ENCODE measurements at places on chromosomes 12 and 14.

GRCh38 chr12:57085999-57086492 lies 2.9 kb upstream of the NAB2 start:
- DNase-seq: peak; percentile 20

GRCh38 chr12:91355150-91356006 lies 172.8 kb upstream of the DCN start:
- DNase-seq: peak; percentile 29

- no peak for DNase-seq
Measured at GRCh38 chr14:35268946-35269345, 23.2 kb upstream of the PSMA6 start.

DNA sequence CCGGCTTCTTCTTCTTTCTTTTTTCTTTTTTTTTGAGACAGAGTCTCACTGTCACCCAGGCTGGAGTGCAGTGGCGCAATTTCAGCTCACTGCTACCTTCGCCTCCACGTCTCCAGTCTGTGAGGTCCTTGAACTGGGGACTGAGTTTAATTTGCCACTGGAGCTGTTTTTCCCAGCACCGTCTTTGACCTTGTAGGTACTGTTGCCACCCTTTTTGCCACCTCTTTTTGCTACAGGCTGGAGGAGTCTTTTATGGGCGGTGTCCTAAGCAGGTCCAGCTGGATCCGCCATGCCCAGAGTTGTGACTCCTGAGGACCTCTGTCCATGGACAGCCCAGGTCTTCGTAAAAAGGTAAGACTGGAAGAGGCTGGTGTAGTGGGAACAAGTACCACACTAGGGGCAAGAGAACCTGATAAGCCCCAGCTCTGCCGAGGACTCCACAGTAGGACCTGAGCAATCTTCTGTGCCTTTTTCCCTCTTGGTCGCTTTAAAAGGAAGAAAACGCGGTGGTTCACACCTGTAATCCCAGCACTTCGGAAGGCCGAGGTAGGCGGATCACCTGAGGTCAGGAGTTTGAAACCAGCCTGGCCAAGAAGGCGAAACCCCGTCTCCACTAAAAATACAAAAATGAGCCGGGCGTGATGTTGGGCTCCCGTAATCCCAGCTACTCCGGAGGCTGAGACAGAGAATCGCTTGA lies 946 bp downstream of the RNU4-2 start:
- DNase-seq: no peak

DNA sequence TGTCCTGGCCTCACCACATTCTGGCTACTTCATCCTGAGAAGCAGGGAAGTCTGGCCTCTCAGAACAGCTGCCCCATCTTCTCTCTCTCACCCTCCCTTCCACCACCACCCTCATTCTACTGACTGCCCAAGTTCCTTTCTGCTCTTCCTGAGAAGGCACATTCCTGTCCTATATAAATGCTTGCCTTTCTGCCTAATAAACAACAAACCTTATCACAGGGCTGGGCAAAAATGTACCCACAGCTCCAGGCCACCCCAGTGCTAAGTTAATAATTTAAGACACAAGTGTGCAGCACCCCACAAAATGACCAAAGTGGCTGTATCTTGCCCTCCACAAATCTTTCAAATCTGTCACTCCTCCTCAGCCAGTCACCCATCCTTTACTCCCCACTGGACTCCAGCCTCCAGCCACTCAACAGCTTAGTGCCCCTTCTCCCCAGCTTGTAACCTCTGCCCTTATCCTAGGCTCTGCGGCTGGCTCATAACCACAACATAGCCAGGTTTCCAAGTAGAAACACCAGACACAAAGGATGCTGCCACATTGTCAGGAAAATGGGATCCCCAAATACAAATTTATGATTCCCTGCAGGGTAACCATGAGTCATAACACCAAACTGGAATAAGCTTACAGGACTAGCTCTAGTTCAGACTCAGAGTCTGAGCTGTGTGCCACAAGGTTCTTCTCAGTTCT lies 15.0 kb downstream of the OXA1L start:
- DNase-seq: no peak

- DNase-seq: no peak
Measured at GRCh38 chr14:21264025-21264801, 5.0 kb downstream of the HNRNPC start.

- DNase-seq: no peak
Measured at GRCh38 chr12:132690112-132690511, 2.7 kb downstream of the PXMP2 start.

DNA sequence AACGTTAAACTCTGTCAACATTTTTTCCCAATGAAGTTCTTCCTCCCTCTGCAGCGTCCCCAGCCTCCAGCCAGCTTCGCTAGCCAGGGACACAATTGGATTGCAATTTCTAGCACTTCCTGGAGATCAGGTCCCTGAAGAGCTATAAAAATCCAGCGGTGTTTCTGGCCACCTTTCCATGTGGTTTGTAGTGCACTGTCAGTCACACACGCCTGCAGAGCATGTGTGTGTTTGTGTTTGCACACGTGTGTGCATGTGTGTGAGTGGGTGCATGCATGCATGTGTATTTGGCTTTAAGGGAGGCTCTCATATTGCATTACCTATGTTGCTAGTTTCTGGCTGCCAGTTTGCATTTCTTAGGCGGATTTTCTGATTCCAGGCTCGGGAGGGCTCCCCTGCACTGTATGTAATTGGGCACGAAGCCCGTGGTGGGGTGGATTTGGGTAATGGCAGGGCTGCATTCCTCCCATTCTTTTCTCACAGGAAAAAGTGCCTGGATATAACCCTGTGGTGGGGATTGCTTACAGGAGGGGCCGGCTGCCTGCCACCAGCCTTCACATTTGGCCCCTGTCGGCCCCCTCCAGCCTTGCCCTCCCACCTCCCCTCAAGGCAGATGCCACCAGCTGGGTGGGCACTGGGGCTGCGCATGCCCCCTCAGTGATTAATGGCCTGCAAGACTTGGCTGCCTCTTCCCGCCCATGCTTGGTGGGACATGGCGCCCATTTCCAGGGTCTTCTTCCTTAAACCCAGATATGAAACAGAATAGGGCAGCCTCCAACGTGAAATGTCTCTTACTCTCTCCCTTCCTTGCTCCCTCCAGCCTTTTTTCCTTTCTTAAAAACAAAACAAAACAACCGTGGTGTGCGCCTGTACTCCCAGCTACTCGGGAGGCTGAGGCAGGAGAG lies 74.0 kb downstream of the TSPAN9 start:
- no peak for DNase-seq

DNA sequence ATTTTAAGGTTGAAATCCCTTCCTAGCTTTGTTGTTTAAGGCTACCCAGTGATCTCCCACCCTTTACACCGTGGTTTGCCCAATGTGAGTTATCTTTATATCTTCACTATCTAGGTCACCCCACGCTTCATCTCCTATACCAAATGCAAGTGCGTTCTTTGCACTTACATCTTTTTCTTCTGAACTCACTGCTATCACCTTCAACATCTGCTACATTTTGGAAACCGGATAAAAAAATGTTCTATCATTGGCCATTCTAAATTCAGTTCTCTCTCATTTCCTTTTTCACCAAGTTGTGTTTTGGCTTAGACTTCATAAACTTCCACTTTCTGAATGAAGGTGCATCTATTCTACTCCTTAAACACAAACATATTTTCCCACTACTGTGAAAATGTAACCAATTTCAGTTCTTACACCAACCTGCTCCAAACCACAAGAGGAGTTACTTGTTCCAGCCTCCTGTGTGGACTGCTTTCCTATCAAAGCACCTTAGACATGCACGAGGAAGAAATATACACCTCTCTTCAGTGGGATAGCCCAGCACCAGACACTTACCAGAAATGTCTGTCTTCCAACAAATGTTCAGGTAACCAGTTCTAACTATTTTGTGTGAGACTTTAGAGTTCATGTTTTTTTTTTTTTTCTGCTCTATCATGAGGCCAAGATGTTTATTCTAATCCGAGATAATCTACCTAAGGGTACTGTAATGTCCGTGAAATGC lies 21.9 kb downstream of the CLEC9A start:
- no peak for DNase-seq

GRCh38 chr14:103628684-103629502 lies at the start of gene KLC1:
Gene KLC1 (plus strand): TSS chr14:103629211. CDS start chr14:103654565, 25,354 bp downstream.
- peak; percentile 27 for DNase-seq

DNA sequence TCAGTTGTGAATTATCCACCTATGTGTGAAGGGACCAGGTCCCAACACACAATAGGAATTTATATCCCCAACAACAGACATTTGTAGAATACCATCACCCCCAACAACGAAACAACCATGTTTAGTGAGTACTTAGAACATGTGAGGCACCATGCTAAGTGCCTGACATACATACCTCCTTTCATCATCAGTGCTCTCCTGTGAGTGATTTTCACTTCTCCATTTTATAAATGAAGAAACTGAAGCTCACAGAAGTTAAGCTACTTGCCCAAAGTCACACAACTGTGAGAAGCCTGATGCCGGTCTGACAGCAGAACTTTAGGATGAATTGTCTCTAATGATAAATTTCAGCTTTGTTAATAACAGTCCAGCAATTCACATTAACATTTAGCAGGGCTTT lies 35.4 kb downstream of the SPTB start:
- DNase-seq: no peak

- no peak for DNase-seq
Measured at GRCh38 chr14:43249591-43249990, 1257.5 kb downstream of the FSCB start.

- DNase-seq: no peak
Measured at GRCh38 chr12:112973818-112974231, 4.5 kb upstream of the OAS2 start.

DNA sequence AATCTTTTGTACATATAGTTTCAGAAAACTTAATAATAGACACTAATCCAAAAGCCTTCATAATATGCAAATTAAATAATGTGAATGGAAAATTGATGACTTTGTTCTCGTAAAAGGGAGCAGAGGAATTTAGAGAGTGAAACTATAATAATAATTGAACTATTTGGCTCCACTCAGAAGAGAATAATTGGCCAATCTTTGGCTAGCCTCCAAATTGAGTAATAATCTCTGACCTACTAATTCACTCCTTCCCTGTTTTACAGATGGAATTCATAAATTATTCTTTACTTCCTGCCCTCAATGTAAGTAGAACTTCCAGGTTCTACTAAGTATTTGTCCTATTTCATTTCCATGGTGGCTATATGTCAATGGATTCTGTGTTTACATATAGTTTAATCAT lies 15.8 kb downstream of the TRIM9 start:
- no peak for DNase-seq

DNA sequence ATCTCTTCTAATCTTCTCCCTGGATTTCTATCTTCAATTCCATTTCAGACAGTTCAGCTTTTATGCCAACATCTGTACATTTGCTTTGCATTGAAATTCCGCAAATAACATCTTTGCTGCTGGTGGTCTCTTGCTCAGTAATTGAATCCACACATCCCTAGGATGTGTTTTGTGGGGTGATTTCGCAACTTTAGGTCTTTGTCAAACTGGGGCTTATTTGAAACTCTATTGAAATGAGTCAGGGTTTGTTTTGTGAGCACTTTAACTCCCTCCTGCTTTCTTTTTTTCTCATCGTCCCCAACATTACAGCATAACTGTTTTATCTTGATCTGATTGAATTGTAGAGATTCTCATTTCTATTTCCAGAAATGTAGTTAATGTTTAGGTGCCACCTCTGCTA lies 404.3 kb downstream of the NPAS3 start:
- no peak for DNase-seq

DNA sequence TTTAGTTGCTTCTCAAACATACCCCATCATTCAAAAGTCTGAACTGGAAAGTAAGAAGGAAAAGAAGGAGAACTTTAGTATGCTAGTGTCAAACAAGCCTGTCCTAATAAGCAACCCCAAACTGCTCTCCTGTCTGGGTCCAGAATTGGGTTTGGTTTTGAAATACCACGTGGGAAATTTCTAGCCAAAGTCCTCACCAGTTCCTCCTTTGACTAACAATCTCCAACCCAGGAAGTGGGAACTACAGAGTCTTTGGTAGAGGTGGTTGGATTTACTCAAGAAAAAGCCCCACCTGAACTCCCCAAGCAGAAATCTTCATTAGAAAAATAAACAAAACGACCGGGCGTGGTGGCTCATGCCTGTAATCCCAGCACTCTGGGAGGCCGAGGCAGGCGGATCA lies 17.4 kb upstream of the EIF4B start:
- DNase-seq: no peak

- no peak for DNase-seq
Measured at GRCh38 chr12:104457746-104458693, 1.3 kb downstream of the CHST11 start.

GRCh38 chr12:42056130-42056529 lies 88.5 kb downstream of the GXYLT1 start:
- no peak for DNase-seq

DNA sequence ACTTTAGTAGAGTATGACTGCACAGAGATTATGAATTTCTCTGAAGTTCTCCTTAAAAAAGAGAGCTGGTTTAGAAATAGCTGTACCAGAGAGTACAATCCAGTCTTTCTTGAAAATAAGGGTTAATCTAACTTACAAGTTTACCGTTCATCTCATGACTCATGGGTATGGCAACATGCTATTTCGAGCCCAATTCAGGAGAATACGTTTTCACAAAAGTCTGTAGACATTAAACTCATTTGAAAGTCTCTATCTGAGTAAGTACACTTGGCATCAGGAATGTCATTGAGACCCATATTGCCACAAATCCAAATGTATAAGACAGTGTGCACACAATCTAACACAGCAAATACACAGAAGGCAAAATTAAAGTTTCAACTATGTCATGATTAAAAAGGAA lies 160.5 kb downstream of the PIK3C2G start:
- DNase-seq: no peak

DNA sequence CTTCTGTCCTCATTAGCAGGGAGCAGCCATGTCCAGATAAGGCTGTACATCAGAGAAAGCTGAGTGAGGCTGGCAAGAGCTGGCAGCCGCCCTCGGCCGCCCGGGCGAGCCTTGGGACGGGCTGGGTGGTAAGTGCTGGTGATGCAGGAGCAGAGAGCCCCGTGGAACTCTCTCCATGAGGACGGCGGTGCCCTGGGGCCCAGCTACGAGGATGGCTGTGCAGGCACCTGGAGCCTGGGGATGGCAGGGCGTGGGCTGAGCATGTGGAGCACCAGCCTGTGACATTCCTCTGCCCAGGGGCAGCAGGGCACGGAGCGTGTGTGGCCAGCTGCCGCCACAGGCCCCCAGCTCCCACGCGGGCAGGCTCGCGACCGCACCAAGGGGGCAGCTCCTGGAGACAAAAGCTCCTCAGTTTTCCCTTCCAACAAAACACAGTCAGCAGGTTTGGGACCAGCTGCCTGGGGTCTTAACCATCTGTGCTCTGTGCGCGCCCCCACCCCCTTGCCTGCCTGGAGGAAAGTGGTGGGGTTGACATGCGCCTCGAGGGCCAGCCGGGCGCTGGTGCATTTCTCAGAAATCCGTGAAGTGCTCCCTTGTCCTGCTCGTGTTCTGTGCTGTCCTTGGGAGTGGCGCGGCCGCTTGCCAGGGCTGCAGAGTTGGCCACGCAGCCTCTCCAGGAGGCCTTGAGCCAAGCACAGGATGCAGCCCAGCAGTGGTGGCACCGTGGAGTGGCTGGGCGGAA lies 21.4 kb downstream of the PACS2 start:
- peak; percentile 53 for DNase-seq

DNA sequence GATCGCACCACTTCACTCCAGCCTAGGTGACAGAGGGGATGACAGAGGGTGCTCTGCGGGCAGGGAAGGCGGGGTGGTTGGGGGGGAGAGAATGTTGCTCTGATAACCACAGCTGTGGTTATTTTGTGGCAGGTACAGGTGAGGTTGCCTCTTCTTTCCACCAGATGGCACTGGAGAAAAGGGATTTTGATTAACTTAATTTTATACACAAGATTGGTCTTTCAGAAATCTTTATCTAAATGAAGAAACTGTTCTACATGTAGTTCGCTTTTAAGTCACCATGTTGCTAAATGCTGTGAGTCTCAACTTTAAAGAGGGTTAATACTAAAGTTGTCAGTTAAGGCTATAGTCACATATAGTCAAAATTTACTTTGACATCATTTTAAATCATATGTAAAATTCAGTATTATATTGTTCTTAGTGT lies 25.7 kb downstream of the FGF23 start:
- no peak for DNase-seq

Data from caudate nucleus (tissue), 63 donors.